ENCODE measurements at places on chromosomes 2 and 18.

DNA sequence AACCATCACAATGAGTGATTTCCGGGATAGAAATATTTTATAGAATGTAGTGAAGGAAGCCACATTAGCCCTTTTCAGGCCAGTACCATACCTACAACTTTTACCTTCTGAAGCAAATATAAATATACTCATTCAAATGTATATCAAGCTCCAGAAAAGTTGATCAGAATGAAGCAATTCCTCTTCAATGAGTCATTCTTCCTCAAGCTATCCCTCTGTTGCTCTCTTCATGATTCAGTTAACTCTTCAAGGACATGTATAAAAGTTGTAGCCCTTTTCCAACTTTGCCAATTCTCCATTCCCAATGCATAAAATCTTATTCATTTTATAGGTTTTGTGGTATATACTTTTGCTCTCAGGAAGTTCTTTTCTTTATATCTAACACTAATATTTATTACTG, 242.1 kb upstream of the RGPD4 start:
- DNase-seq: no peak

DNA sequence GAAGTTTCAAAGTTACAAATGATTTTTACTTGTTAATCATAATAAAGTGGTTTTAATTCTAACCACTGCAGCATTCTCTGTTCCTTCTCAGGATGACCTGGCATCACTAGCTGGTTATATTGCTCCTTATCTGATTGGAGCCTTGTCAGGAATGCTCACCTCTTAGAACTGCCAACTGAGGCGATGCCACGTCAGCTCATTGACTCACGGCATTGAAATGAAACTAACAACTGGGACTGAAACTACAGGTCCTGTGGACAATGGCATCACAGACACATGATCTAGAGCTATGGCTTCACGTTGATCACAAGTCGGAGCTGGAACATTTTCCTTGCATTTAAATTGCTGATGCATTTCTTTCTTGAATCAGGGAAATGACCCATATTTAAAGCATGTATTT, 54.9 kb upstream of the MAP2 start:
- DNase-seq: no peak

DNA sequence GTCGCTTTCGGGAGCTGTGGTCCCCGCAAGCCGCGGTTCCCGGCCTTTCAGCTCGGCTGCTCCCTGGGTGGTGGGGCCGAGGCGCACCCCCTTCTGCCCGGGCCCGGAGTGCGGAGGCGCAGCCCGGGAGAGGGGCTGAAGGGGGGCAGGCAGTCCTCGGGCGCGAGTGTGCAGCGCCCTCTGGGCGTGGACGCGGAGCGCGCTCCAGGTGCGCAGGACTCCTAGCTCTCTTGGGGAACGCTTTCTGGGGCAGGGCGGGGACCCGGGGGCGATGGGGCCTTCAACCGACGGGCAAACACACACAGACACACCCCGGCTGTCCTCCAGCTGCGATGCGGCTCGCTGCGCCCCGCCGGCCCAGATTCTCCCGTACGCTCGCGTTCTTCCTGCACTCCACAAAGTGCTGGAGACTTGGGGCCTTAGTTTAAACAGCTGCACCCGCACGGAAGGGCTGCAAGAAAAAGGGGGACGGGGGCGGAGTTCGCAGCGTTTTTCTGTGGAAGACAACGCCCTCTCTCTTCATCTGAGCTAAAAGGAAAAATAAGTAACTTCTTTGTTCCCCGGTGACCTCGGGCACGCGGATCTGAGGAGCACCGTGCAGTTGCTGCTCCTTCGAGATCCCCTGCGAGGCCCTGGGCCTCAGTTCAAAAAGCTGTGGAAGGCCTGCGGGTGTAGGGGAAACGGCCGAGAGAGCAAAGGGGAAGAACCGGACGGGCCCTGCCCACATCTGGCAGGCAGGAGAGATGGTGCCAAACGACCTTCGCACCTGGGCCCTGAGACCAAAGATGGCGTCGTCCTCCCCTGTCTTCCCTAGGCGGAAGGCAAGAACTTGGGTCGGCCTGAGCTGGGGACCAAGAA, 593 bp upstream of the SDC1 start:
- no peak for DNase-seq

DNA sequence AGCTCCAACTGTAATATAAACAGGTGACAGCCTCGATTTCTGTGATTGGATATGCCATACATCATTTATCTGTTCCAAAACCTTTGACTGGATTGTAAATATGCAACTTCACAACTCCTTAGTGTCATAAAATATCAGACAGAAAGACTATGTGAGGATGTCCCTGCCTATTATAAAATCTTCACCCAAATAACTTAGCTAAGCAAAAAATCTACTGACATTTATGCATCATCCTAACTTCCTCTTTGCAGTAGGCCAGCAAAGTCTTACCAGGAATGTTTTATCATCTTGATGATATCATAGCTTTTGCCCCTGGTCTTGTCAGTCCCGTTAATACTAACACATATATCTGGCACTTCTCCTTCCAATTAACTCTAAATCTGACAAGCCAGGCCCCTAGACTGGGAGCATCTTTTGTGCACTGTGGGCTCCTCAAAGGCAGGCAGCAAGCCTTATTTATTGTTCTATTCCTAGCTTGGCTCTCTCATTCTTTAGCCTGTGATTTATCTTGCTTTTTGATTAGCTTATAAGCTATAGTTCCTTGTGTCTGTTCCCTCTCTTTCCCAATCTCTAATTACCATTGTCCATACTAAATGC, 356.5 kb upstream of the HNMT start:
- no peak for DNase-seq

DNA sequence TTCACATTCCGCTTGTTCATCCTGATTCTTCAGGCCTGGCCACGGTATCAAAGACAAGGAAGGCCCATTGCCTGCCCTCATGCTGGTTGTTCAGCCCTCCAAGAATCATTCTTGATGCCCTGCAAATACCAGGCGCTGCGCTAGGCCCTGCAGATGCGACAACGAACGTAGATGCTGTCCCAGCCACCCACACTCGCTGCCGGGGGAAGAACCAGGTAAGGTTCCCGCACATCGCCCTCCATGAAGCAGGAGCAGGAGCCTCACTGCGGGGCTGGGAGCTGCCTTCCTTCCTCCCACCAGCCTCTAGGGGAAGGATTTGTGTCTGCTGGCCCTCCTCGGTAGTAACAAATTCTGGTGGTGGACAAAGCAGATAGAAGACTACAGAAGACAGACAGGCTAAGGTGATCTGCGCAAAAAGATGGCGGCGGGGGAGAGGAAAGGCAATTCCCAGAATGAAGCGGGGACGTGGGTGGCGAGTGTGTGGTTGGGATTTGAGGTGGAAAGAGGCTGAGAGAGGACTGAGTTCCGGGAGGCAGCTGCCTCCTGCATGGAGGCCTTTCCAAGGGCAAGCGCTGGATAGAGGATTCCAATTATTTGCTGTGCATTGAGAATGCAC, 19.8 kb upstream of the GPR55 start:
- DNase-seq: no peak

- no peak for DNase-seq
These were observed 218.0 kb downstream of the DLGAP1 start for GRCh38 chr18:4236940-4237663.

GRCh38 chr2:127624756-127625571, 21.0 kb upstream of the GPR17 start:
- DNase-seq: no peak

DNA sequence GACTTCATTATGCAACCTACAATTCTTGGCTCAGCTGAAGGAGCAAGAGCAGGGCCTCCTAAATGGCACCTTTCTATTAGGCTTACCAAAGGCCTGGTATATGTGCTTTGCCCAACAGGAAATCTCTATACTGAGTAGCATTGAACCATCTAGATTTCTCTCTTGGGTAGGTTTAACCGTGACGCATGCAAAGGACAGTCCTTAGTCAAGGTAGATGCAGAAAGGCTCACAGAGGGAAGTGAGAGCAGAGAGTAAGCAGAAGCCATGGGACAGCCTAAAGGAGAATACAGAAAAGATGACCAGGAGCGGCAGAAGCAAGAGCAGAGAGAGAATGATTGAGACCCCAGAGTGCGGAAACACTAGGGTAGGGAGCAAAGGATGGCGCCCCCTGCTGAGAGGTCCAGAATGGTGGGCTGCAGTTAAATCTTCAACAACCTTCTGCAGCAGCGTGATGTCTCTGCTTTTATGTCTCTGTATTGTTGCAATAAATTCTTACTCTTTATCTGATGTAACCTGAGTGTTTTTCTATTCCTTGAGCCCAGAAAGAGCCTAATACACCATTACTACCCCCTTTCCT, 4.7 kb upstream of the OSBPL1A start:
- no peak for DNase-seq

- DNase-seq: peak; percentile 90
These were observed 2.2 kb upstream of the RRM2 start for GRCh38 chr2:10120158-10120876.

Data from activated T-helper 9 cell treated with anti-CD3 and anti-CD28 coated beads, Interleukin-2, amount 50 U/mL, for 16 hours (primary cell).